ENCODE measurements at places on chromosomes 13 and 19. TPM values are rescaled to one million over a fixed set of nuclear protein-coding genes. Genes with fewer than 3 reads are reported as not detected.

DNA sequence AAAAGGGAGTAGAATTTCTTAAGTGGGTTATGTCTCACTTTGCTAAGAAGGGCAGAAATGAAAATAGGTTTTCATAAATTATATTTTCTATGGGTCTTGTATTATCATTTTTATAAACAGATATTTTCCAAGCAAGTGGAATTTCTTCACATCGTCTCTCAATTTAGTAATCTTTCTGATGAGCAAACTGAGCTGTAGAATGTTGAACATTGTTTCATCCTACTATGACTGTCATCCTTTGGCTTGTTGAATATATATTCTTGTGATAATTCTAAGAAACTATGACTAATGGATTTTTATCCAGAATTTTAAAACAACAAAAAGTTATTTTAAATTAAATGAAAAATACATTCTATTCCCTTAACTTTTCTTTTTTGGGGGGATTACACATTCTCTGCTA lies 313.8 kb downstream of the ENOX1 start:
- no peak for DNase-seq

DNA sequence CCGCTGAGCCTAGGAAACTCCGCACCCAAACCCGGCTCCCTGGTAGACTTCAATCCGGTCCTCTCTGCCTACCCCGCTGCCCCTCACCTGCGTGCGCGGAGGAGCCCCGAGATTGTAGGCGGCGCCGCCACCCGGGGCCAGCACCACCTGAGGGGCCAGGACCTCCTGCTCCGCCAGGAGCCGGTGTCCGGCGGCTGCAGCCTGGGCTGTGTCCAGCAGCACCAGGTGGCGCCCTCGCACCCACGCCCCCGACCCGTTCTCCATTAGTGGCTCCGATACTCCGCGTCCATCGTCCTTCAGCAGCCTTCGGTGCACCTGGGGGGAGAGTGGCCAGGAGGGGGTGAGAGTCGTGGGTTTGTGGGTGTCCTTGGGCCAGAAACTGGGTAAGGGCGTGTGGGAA lies 18.5 kb downstream of the MAN2B1 start:
- DNase-seq: no peak

GRCh38 chr13:39353988-39354387 lies 249.0 kb downstream of the LHFPL6 start:
- DNase-seq: no peak

- DNase-seq: no peak
Measured at GRCh38 chr13:51638216-51638871, 54.1 kb downstream of the WDFY2 start.

- DNase-seq: no peak
Measured at GRCh38 chr13:75660694-75661093, 24.6 kb downstream of the LMO7 start.

DNA sequence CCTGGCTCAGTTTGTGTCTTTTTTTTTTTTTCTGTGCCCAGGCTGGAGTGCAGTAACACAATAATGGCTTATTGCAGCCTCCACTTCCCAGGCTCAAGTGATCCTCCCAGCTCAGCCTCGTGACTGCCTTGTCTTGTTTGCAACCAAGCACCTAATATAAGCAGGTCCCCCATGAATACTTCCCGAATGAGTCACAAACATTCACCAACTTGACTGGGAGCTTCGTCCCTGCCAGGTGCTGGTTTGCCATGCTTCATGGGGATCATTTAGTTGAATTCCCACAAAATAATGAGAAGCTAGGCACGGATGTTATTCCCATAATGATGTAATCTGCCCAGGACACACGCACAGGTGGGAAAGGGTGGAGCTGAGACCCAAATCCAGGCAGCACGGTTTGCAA lies 176.5 kb downstream of the CACNA1A start:
- no peak for DNase-seq

DNA sequence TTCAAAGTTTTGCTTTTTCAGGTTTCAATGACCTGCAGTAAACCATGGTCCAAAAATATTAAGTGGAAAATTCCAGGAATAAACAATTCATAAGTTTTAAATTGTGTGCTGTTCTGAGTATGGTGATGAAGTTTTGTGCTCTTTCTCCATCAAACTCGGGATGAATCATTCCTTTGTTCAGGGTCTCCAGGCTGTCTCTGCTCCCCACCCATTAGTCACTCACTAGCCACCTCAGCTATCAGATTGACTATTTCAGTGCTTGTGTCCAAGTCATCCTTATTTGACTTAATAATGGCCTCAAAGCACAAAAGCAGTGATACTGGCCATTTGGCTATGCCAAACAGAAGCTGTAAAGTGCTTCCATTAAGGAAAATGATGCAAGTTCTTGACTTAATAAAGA lies 1140.4 kb downstream of the EFNB2 start:
- DNase-seq: no peak

F10 gene
- polyA plus RNA-seq: 17.8 TPM

SIAH3 gene
- polyA plus RNA-seq: 0.86 TPM

KLK5 gene
- 2.6 TPM for polyA plus RNA-seq

DNA sequence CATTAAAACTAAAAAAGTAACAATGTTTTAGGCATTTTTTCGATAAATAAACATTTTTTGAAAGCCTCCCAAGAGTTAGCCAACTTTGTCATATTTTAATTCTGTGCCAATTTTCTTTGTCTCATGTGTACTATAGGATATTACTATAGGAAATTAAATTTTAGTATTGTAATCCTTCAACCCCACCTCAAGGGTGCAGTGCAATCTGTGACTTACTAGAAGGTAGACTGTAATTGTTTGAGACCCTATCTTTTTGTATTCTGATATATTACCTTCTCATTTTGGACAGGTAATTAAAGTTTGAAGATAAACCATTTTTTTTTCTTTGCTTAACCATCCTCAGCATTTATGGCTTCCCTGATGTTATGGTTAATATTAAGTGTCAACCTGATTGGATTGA lies 457.8 kb downstream of the PCDH20 start:
- DNase-seq: no peak

All from right renal pelvis (tissue), 4 donors.